Gastrocnemius medialis (tissue), 4 donors: ENCODE measurements at places on chromosomes 1 and 21. TPM values are rescaled to one million over a fixed set of nuclear protein-coding genes. Genes with fewer than 3 reads are reported as not detected.

DNA sequence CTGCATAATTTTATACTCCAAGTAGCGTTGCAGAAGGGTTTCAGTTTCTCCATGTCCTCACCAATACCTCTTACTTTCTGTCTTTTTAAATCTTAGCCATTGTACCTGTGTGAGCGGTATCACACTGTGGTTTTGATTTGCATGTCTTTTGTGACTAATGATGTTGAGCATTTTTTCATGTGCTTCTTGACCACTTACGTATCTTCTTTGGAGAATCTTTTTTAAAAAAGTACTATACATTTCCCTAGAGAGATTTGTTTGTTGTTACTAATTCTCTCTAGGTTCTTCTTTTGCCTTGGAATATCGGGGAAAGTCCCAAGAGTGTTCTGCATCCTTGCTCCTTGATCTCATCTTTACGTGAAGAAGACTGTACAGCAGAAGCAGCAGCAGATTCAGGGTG lies 81.8 kb upstream of the WARS2 start:
- no peak for DNase-seq

GRCh38 chr1:236850077-236850979 lies 55.2 kb downstream of the MTR start:
- DNase-seq, result no peak

Gene MGST3
- total RNA-seq, result 101 TPM

Gene LCA5L
- total RNA-seq, result 4.2 TPM

Gene AIM2
- not detected for total RNA-seq
